ENCODE measurements at places on chromosomes 4 and X.

GRCh38 chr4:156779774-156780173, 191.8 kb downstream of the PDGFC start:
- DNase-seq: no peak

DNA sequence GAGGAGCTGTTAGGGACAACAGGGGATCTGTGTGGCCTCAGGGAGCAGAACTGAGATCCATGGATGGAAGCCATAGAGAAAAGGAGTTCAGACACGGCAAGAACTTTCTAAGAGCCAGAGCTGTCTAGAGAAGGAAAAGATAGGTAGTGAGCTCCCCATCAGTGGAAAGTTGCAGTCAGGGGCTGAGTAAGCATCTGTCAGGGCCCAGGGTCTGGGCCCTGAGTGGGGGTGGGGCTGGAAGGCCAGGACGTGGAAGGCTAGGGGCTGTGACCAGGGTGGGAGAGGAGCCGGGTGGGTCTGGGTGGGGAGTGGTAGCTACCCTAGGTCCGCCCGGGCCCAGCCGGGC, 324 bp upstream of the MSN start:
- DNase-seq: no peak

- no peak for DNase-seq
Observed at GRCh38 chr4:150668824-150669223, 86.9 kb downstream of the MAB21L2 start.

GRCh38 chr4:112038861-112039260, 106.4 kb upstream of the FAM241A start:
- DNase-seq: no peak

DNA sequence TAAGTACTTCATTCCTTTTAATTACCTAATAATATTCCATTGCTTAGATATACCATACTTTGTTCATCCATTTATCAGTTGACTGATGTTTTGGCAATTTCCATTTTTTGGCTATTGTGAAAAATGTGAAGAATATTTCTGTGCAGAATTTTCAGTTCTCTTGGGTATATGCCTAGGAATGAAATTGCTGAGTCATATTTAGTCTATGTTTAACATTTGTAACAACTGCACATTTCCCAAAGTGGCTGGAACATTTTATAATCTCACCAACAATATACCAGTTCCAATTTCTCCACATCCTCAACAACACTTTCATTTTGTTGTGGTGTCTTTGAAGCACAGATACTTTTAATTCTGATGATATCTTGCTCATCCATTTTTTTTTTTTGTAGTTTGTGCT, 215.5 kb downstream of the PDGFC start:
- no peak for DNase-seq

GRCh38 chrX:150308041-150308440, 55.1 kb upstream of the MAMLD1 start:
- no peak for DNase-seq

- DNase-seq: no peak
Observed at GRCh38 chrX:136028383-136028984, 43.2 kb downstream of the SLC9A6 start.

DNA sequence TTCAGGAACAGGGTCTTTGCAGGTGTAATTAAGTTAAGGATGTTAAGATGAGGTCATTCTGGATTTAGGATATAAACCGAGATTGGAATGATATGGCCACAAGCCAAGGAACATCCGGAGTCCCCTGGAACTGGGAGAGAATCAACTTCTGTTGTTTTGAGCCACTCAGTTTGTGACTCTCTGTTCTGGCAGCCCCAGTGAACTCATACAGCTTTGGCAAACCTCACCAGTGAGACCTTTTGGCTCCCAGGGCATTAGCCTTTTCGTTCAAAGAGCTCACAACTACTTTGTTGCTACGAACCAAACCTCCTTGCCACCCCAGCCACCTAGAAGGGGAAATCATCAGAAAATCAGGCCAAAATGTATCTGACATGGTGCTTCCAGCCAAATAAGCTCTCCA, 80.4 kb downstream of the MTMR1 start:
- DNase-seq: no peak

DNA sequence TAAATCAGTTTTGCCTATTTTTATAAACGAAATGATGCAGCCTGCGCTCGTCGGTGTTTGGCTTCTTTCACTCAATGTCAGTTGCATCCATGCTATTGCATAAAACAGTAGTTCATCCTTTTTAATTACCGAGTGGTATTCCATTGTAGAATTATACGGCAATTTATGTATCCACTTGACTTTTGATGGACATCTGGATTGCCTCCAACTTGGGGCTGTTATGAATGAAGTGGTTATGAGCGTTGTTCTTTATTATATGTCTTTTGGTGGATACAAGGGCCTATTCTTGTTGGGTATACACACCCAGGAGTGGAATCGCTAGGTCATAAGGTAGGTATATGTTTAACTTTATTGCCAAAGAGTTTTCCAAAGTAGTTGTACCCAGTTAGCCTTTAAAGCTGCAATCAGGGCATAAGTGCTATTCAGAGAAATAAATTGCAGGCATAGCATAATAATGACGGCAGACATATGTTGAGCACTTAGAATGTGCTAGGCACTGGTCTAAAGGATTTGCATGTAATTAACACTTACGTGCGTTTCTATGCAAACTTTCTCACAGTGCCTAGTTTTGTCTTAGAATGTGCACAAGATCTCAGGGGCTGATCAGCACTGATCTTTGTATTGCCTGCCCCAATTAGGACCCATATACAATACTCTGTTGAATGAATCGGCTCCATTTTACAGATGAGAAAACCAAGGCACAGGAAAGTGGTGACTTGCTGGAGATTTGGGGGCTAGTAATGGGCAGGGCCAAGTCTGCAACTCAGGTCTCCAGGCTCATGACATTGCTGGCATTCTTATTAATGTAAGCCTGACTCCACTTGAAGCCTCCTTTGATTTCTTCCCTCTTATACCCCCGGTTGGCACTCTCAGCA, 407.0 kb downstream of the BCOR start:
- no peak for DNase-seq

DNA sequence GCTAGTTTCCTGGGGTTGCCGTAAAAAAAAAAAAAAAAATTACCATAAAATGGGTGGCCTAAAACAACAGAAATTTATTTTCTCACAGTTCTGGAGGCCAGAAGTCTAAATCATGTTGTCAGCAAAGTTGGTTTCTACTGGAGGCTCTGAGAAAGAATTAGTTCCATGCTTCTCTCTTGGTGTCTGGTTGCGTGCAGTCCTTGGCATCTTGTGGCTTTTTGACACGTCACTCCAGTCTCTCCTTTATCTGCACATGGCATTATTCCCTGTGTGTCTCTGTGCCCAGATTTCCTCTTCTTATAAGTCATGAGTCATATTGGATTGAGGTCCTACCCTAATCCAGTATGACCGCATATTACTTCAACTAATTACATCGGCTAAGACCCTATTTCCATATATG, 38.7 kb downstream of the SPATA4 start:
- DNase-seq: no peak

DNA sequence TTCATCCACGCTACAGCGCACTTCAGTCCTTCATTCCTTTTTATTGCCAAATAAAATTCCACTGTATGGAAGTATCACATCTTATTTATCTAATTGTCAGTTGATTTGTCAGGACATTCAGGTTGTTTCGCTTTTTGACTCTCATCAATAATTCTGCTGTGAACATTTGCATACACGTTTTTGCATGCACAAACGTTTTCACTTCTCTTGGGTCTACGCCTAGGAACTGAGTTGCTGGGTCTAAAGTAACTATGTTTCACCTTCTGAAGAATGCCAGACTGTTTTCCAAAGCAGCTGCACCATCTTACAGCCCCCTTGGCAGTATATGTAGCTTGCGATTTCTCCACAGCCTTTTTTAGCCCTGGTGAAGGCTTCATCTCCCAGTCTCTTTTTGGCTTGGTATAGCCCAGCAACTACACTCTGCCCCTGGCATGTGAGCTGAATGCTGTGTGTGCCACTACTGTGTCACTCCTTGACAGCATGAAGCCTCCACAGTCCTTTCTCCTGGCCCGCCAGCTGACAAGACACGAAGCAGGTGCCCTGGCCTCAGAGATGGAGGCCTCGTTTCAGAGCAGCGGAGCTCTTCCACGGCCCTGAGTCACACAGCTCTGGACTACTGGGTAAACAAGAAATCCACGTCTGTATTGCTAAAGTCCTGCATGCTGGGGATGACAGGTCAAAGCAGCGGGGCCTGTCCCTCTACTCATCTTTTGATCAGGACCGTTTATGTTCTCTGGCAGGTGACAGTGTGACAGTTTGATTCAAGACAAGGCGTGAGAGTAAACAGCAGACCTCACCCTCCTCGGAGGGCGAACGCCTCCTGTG, 75.5 kb downstream of the NSUN7 start:
- no peak for DNase-seq

- DNase-seq: no peak
Observed at GRCh38 chr4:152513078-152513477, 22.8 kb downstream of the FBXW7 start.

DNA sequence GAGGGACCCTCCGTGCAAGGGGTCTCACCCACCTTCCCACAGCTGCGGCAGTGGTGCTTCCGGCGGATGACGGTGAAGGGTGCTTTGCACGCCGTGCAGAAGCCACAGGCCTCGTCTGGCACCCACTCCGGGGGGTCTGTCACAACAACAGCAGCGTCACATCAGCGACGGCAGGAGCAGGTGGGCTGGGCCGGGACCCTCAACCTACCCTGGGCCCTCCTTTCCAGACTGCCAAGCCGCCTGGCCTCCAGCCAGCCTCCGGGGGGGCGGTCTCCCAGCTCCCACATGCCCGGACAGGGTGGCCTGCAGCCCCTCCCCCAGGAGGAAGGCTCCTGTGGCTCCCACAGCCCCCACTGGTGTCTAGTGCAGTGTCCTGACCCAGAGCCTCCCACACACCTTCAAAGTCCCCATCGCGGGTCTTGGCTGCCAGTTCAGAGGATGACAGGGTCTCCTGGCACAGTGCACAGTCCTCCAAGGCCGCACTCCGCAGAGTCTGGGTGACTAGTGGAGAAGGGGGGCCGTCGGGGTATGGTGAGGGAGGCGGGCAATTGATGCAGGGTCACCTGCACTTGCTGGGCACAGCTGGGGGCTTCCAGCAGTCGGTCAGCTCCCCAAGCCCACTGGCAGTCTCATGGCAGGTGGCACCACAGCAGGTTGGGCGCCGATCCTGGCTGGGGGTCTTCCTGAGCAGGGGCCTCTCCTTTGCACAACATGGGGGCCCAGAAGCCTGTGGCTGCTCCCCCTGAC, 9.5 kb upstream of the MXD4 start:
- DNase-seq: no peak

GRCh38 chr4:6939761-6940743, 30.4 kb downstream of the TBC1D14 start:
- no peak for DNase-seq

GRCh38 chrX:100606753-100607152, 22.0 kb downstream of the TNMD start:
- no peak for DNase-seq

- no peak for DNase-seq
Observed at GRCh38 chr4:98528882-98529281, 129.5 kb downstream of the TSPAN5 start.

DNA sequence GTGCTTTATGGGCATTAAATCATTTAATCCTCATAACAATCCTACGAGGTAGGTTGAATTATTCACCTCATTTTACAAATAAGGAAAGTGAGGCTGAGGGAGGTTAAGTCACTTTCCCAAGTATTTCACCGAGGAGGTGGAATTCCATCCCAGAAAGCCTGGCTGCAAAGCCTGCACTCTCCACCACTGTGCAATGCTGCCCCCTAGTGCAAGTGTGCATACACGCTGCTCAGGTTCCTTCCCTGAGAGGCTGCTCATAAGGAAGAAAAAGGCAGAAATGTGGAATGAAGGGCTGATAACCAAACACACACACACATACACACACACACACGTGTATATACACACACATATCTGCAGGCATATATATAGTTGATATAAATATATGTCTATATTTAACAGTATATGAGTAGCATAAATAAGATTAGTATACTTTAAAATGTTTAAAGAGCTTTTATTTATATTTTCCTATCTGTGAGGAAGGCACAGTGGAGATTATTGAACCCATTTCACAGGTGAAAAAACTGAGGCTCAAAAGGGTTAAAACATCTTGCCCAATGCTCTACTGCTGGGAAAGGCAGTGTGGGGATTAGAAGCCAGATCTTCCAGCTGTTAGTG, 714.5 kb upstream of the TENM3 start:
- no peak for DNase-seq

DNA sequence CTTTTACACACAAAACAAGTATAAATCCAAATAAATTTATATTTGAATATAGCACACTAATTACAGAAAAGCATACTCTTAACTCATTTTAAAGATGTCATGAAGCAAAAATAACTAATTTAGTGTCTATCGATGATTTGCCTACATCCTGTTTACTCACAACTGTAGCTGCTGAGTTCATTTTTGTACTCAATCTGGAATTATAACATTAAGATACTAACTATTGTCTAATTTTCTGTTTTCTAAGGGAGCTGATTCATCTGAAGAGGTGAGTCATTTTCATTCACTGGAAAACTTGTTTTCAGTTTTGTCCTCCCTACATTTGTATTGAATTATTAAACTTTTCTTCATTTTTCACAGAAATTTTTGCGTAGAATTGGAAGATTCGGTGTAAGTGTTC, 3.7 kb downstream of the STATH start:
- DNase-seq: no peak

GRCh38 chr4:3306450-3306849, 13.6 kb downstream of the RGS12 start:
- no peak for DNase-seq

DNA sequence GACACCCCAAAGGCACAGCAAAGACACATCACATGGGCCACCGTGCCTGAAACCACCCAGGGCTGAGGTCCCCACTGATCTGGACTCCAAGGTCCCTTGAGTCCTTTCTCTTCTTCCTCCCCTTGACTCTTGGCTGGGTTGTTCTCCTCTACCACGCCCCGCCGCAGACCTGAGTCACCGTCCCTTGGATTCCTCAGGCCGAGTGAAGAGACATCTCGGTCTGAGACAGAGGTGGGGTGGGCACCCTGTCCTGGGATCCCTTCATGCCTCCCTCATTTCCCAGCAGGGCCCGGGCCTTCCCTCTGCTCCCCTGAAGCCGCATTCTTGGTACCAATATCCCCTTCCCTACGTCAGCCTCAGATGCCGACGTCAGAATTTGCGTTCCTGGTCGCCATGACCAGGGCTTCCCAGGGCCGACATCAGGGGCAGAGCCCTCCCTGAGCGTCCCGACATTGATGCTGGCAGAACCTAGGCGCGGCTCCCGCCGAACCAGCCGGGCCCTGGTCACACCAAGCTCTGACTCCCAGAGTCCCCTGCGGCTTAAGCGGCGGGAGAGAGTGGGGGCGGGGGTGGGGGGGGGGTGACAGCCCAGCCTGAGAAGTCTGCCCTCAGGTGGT, 498 bp downstream of the MAGEA10 start:
- DNase-seq: no peak

DNA sequence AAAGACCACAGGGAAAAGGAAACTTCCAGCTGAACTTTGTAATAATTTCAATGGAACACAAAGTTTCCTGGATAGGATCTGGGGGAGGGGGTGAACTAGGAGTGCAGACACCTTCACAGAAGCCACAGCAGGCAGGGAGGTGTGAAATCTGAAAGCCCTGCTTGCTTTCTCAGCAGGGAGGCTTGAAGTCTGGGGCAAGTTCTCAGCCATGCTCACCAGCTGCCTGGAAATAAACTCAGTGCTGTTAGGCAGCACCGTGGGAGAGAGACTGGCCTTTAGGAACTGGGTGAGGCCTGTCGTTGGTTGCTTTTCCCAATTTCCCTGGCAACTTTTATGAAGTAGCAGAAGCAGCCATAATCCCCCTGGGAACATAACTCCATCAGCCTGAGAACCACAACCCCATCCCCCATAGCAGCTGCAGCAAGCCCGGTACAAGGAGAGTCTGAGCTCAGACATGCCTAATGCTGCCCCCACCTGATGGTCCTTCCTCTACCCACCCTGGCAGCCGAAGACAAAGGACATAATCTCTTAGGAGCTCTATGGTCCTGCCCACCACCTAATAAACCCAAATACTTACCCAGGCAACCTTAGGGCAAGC, 39.2 kb upstream of the NMU start:
- no peak for DNase-seq

All from GM12891 (cell line).